EL (cell line): ENCODE measurements at places on chromosomes 11 and 22.

- DNase-seq = no peak
Observed at GRCh38 chr22:31289344-31289743, 2.9 kb downstream of the PIK3IP1 start.

- no peak for DNase-seq
Observed at GRCh38 chr22:45155050-45155840, 8.5 kb upstream of the NUP50 start.

- DNase-seq = peak; percentile 98
Observed at GRCh38 chr11:60872961-60873524, 5.7 kb downstream of the ZP1 start.

GRCh38 chr11:57340039-57340615, 2.0 kb downstream of the P2RX3 start:
- DNase-seq = peak; percentile 40

DNA sequence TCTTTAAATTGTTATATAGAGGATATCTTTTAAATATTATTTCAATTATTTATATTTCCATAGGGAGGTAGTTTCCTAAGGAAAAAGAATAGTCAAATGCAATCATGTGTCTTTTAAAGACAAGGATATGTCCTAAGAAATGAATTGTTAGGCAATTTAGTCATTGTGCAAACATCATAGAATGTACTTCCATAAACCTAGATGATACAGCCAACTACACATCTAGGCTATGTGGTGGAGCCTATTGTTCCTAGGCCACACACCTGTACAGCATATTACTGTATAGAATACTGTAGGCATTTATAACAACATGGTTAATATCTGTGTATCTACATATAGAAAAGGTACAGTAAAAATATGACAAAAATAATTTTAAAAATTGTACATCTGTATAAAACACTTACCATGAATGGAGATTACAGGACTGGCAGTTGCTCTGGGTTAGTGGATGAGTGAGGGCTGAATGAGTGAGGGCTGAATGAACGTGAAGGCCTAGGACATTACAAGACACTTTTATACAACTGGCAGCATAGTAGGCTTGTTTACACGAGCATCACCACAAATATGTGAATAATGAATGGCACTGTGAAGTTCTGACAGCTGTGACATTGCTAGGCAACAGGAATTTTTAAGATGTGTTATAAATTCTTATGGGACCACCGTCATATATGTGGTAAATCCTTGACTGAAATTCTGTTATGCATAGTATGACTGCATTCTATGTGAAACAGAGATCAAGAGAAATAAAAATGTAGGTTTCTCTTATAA, 1879.0 kb upstream of the RAG2 start:
- DNase-seq = peak; percentile 63

DNA sequence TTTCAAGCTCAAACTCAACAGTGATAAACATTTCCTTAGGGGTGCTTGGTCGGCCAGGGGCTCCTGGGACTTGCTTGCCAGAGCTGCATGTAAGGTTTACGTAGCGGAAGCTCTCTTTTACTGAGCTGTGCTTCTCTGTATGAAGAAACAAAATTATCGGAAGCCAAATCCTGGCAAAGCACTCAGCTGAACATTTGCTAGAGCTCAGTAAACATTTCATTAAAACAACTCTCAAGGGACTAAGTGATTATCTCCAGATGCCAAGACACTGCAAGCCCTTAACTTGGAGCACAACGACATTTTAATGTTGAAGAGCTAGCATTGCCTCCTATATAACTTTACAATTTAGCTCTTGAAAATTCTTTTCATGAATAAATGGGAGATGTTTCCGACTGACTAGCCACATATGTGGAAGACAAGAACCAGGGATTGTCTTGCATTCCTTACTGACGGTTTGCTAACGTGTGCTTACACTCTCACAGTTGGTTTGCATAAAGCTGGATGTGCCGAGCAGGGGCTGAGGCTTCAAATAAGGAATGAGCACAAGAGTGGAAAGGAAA, 43.4 kb downstream of the SCUBE2 start:
- DNase-seq = no peak

DNA sequence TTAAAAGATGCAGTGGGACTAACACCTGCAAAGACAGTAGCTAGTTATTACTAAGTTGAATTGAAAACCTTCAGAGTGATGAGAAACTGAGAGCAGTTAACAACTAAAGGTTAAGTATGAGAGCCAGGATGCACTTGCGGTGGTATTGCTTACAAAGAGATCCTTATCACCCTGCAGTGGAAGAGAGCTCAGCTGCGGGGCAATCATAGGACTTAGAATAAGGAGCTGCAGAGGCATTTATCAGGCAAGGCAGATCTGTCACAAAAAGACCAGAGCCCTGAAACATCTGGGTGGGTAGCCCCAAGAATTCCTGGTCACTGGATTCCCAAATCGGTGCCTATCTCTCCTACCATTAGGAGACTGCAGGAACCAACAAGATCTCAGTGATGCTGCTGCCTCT, 34.3 kb upstream of the CFAP300 start:
- DNase-seq = peak; percentile 21

DNA sequence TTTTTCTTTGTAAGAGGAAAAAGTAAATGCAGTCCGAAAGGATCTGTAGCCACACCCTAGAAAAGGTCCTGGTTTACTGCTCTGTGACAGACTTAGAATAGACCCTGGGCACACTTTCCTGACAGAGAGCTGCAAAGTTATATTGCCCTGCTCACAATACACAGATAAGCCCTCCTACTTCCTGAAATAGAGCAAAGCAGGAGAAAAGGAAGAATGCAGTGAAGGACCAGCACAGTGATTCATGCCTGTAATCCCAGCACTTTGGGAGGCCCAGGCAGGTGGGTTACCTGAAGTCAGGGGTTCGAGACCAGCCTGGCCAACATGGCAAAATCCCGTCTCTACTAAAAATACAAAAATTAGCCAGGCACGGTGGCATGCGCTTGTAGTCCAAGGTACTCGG, 2.2 kb downstream of the CYB561A3 start:
- DNase-seq = no peak

GRCh38 chr22:46827136-46827780, 64.8 kb downstream of the TBC1D22A start:
- DNase-seq = no peak

- DNase-seq = no peak
Observed at GRCh38 chr11:35874751-35875450, 69.0 kb upstream of the LDLRAD3 start.

GRCh38 chr22:35735542-35735941, 17.9 kb downstream of the APOL5 start:
- DNase-seq = no peak

- DNase-seq = no peak
Observed at GRCh38 chr11:67592880-67593564, 9.4 kb downstream of the GSTP1 start.

GRCh38 chr11:13388741-13389140, 74.3 kb downstream of the BTBD10 start:
- no peak for DNase-seq

- no peak for DNase-seq
Observed at GRCh38 chr11:95989076-95989605, 65.2 kb upstream of the MTMR2 start.

- DNase-seq = no peak
Observed at GRCh38 chr22:49915610-49916009, 2.6 kb downstream of the ALG12 start.

DNA sequence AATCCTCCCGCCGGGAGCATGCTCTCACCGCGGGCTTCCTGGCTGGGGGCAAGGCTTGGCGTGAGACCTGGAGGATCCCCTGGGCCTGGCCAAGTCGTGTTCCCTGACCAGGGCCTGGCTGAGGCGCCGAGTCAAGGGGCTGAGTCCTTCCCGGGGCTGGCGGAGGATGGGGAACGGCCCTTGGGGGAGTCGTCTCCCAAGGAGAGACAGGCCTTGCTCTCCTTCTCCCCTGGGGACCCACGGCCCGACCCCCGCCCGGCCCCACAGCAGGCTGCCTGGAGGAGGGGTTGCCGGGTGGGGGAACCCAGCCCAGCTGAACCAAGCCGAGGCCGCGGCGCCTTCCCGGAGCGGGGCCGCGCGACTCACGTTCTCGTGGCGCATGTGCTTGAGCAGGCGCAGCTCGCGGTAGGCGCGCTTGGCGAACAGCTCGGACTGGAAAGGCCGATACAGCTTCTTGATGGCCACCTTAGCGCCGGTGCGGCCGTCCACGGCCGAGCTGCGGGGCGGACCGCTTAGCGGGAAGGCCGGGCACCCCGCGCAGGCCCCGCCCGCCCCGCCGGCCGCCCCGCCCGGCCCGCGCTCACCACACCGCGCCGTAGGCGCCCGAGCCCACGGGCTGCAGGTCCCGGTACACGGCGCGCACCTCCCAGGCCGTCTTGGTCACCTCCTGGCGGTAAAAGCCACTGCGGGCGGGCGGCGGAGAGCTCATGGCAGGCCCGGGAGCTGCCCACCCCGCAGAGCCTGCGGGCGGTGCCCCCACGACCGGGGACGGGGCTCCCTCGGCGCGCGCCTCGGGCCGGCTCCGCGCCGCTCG, 475 bp downstream of the MAPK12 start:
- DNase-seq = peak; percentile 64
